ENCODE measurements at places on chromosomes 12 and 14.

- no peak for DNase-seq
Observed at GRCh38 chr12:74685385-74685784, 147.8 kb downstream of the ATXN7L3B start.

DNA sequence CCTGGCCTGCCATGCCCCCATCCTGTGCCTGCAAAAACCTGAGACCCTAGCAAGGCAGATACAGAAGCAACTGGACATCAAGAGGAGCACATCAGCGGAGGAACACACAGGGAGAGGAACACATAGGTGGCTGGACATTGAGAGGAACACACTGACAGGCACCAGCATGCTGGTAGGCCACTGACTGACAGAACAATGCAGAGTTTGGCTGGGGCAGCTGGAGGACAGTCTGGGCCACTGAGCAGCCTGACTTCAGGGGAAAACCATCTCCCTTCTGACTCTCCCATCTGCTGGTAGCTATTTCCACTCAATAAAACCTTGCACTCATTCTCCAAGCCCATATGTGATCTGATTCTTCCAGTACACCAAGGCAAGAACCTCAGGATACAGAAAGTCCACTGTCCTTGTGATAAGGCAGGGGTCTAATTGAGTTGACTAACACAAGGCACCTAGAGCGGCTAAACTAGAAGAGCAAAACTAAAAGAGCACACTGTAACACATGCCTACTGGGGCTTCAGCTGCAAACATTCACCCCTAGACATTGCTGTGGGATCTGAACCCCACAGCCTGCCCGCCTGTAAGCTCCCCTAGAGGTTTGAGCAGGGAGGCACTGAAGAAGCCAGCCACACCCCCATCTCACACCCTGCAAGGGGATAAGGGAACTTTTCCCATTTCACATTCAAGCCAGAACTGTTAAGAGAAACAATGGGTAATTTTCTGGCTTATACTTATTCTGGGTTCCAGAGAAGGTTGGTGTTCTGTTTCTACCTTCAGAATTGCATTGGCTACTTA lies 22.1 kb downstream of the CLECL1 start:
- DNase-seq, result no peak

GRCh38 chr14:68684466-68685418 lies 108.1 kb downstream of the ZFP36L1 start:
- no peak for DNase-seq

DNA sequence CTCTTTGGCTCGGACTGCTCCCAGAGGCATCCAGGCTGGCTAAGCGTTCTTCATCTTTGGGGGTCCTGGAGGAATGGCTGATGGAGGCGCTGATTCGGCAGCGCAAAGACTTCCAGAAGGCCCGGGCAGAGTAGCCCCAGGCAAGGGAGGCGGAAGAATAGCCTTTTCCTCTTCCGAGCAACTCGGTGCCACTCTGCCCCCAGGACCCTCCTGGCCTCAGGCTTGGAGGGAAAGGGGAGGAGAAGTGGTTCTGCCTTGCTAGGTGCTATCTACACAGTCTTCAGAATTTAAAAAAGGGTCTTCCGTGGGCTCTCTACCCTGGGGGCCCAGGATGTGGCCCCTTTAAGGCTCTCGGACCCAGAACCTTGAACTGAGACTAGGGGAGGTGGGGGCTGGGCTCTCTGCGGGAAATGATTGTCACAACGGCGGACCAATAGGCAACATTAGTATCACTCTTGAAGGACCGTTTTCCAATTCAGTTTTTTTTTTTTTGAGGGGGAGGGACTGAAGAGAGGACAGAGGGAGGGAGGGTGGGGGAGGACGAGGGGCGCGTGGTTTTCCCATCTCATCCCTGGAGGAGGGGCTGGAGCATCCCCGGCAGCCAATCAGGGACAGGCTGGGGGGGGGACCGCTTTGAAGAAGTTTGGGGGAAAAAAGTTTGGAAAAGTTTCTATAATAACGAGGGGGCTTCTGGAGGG lies at the start of gene NFATC4:
Gene NFATC4, plus strand, starts transcription at position 671 of the 698 bp plus-strand sequence. CDS start 157 bp downstream, outside the sequence.
- DNase-seq, result peak; percentile 39

- DNase-seq, result peak; percentile 42
Observed at GRCh38 chr12:30823156-30823699, 68.5 kb upstream of the CAPRIN2 start.

DNA sequence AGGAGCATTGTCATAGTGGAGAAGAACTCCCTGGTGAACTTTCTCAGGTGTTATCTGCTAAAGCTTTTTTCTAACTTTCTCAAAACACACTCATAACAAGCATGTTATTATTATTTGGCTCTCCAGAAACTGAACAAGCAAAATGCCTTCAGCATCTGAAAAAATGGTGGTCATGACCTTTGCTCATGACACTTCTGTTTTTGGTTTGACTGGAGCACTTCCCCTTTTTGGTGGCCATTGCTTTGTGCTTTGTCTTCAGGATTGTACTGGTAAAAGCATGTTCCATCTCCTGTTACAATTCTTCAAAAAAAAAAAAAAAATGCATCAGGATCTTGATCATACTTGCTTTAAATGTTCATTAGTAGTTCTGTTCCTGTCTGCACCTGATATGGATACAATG lies 1241.6 kb upstream of the USP15 start:
- no peak for DNase-seq

Measured in activated naive CD8-positive, alpha-beta T cell treated with anti-CD3 and anti-CD28 coated beads, Interleukin-2, amount 50 U/mL, for 24 hours (primary cell).